ENCODE measurements at places on chromosomes 1 and 21.
A peak's percentile ranks its signal among the peaks of the same experiment; 100 is the strongest.

GRCh38 chr1:33393991-33394390 lies 36.9 kb downstream of the PHC2 start:
- no peak for DNase-seq

GRCh38 chr1:24541711-24542346 lies 14.1 kb upstream of the NCMAP start:
- DNase-seq = peak; percentile 44

DNA sequence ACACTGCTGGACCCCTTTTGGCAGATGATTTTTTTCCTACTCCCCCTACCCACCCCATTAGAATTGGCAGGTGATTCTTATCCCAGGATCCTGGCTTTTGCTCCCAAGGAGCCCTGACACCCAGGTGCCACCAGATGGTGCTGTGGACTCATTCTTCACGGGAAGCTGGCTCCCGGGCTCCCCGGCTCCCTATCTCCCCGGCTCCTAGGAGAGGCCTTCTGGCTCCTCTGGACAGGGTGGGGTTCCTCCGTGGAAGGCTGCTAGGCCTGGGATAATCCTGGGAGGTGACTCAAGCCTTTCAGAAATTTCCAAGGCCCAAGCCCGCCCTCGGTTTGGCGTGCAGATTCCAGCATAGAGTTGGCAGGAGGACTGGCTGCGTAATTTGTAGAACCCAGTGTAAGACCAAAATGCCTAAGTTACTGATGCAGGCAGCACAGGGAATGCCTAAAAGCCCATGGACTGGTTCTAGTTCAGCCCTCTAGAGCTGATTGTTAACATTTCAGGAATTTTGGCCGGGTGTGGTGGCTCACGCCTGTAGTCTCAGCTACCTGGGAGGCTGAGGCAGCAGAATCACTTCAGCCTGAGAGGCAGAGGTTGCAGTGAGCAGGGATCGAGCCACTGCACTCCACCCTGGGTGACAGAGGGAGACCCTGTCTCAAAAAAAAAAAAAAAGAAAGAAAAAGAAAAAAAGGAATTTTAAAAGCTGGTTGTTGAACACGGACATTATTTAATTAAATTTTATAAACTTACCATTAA lies 6.8 kb upstream of the BSDC1 start:
- peak; percentile 80 for DNase-seq

DNA sequence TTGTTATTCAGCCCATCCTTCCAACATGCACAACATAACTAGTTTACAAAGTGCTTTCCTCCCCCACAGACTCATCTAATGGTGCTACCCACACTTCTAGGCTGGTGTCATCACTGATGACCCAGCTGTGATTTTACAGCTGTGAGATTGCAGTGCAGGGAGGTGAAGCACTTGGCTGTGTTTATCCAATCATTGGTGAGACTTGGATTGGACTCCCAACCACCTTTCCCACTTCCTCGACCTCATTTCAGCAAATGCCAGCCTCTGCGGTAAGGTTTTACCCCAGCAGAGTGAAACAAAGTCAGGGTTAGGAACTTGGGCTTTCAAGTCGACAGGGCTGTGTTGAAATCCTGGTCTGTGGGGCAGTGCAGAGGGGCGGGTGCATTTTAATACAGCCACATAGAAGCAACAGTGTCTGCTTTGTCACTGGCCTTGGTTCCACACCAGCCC lies 22.1 kb downstream of the ECHDC2 start:
- DNase-seq = no peak

DNA sequence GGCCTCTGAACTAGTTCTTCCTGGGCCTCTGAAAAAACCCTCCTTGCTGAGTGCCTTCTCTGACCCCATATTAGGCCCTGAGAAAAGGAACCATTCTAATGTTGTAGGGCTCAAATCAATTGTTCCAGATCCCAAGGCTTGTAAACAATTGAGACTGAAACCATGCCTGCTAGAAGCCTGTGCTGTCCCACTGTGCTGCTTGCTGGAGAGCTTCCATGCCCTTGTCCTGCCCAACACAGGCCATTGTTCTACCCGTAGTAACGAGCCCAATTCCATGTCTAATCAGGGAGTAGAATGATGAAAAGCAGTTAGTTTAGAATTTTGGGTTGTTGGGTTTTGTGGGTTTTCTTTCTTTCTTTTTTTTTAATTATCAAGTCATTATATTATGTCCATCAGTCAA lies 47.4 kb downstream of the ZNF281 start:
- no peak for DNase-seq

DNA sequence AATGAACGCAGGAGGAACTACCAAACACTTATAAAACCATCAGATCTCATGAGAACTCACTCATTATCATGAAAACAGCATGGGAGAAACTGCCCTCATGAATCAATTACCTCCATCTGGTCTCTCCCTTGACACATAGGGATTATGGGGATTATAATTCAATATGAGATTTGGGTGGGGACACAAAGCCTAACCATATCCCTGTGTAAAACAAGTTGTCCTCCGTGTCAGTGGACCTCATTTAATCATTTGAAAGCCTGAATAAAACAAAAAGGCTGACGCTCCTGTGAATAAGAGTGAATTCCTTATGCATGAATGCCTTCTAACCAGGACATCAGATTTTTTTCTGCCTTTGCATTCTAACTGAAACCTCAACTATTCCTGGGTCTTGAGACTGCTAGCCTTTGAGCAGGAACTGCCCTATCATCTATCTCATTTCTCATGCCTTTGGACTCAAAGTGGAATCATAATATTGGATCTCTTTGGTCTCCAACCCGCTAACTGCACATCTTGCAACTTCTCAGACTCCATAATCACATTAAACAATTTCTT lies 648.8 kb downstream of the ADGRL2 start:
- DNase-seq = no peak

Measured in erythroblast (primary cell).